ENCODE measurements at places on chromosomes 5 and 9.
A peak's percentile ranks its signal among the peaks of the same experiment; 100 is the strongest.

GRCh38 chr5:150642567-150642927 lies 2.1 kb downstream of the SYNPO start:
- no peak for DNase-seq

GRCh38 chr9:124660341-124660801 lies 110.7 kb downstream of the NR6A1 start:
- DNase-seq: peak; percentile 69

- no peak for DNase-seq
Measured at GRCh38 chr9:109020581-109021511, 7.5 kb upstream of the CTNNAL1 start.

DNA sequence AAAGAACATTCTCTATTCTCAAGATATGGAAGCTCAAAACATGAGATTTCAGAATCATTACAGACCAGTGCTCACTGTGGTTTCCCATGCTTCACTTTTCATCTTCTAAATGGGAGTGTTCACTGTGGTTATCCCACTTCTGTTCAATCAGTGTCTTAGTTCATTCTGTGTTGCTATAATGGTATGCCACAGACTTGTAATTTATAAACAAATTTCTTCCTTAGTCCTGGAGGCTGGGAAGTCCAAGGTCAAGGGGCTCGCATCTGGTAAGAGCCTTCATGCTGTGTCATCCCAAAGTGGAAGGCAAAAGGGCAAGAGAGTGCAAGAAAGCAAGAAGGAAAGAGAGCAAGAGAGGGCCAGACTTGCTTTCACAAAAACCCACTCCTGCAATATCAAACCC lies 146.3 kb downstream of the TTC39B start:
- no peak for DNase-seq

DNA sequence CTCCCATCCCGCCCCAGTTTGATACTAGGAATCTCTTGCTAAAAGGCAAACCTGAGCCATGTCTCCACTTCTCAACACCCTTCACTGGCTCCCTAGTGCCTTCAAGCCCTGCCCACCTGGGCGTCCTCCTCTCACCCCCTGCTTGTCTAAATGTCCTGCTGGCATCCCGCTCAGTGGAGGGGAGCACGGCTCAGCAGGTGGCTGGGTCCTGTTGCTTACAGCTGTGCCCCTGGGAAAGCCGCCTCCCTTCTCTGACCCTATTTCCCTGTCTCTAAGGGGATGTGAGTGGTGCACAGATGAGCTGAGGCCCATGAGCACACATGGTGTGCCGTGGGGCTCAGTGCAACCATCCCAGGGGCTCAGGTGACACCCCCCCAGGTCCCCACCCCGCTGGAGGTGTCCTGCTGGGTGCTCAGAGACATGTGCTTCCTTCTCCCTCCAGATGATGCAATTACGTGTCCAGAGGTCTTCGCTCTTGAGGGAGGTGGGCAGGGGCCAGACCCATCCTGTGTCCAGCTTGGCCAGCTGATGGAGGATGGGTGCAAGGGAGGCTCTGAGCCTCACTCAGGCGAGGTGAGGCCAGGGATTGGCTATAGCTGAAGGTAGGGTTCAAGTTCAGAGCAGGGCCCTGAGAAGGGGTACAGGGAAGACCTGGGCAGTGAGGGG lies 24.1 kb downstream of the FLT4 start:
- no peak for DNase-seq

GRCh38 chr5:52693280-52693679 lies 94.4 kb upstream of the ITGA1 start:
- DNase-seq: peak; percentile 7

DNA sequence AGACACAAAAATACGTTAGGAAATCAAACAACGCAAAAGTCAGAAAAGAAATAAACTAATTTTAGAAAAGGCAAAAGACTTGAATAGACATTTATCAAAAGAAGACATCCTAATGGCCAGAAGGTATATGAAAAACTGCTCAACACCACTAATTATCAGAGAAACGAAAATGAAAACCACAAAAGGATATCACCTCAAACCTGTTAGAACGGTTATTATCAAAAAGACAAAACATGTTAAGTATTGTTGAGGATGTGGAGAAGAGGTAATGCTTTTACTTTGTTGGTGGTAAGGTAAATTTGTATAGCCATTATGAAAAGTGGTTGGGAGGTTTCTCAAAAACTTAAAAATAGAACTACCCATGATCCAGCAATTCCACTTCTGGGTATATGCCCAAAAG lies 230.0 kb upstream of the RGMB start:
- no peak for DNase-seq

DNA sequence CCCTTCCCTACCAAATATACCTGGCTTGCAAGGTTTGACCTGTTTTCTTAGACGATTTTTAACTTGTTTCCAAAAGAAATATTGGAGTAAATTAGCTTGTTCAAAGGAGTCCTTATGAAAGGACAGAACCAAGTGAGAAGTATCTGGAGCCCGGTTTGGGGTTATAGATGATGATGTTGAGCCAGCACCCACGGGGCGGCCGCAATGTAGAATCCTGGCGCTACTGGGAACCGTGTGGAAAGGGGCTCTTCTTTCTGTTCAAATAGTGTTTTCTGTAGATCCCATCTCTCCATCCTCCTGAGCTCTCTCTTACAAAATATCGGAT lies 517 bp upstream of the EXOSC2 start:
- DNase-seq: no peak

DNA sequence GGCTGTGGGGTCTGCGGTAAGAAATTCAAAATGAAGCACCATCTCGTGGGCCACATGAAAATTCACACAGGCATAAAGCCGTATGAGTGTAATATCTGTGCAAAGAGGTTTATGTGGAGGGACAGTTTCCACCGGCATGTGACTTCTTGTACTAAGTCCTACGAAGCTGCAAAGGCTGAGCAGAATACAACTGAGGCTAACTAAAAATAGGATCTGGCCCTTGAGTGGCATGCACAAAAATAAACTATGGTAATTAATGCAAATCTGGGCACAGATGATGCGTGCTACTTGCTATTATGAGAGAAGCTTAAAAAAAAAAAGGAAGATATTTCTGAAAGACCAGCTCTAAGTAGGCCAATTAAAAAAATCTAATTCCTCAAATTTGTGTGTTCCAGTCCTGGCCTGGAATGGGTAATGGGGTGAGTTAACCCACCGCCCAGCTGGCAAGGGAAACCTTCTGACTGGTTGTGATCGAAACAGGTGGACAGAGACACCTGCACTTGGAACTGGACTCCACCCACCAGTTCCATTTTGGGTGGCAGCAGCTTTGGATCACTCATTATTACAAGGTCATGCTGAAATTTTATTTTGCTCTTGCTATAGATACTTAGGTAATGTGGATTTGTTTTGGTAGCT lies 26.6 kb upstream of the ZBTB34 start:
- no peak for DNase-seq

- peak; percentile 66 for DNase-seq
Measured at GRCh38 chr5:95631991-95632675, 12.2 kb downstream of the GPR150 start.

DNA sequence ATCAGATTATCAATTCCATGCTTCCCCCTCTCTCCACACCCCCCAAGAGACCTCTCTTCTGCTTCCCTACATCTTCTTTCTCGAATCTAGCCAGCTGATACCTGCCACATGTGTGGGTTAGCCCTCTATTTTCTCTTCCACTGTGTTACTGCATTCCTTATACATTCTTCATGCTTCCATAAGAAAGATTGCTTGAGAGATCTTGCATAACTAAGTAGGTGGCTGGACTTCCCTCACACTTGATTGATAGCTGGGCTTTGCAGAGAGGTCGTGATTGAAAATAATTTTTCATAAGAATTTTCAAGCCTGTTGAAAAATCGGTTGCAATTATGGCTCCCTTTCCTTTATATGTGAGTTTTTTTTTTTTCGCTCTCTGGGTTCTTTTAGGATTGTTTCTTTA lies 33.0 kb upstream of the PANK3 start:
- no peak for DNase-seq

DNA sequence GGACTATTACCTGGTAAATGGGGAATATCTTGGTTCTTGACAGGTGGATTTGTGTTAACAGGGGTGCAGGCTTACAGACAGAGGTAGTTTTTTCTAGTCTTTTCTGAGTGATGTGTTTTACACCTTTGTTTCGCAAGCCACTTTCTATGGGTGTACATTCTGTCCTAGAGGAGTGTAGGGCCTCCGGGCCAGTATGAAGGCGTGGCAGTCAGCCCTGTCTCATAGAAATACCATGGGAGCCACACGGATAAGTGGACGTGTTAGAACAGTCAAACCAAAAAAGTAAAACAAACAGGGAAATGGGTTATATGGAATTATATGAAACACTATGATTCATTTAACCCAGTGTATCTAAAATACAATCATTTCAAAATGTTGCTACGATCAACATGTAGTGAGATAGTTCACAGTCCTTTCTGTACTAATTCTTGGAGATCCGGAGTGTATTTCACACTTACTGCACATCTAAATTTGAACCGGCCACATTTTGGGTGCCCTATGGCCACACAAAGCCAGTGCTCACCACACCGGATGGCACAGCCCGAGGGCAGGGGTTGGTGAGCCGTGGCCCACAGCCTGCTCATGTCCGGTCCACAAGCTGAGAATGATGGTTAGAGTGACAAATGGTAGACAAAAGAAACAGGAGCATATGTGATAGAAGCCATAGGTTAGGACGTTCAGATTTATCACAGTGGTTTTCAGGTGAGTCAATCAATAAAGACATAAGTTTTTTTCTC lies 80.1 kb upstream of the IRX4 start:
- DNase-seq: no peak

GRCh38 chr5:80093796-80094195 lies 58.6 kb downstream of the THBS4 start:
- DNase-seq: no peak

GRCh38 chr5:108255468-108255867 lies 126.4 kb downstream of the FBXL17 start:
- DNase-seq: no peak

- DNase-seq: no peak
Measured at GRCh38 chr9:68983522-68984424, 30.1 kb downstream of the PRKACG start.
